Tongue (tissue), 3 donors: ENCODE measurements at places on chromosomes 7 and 10. TPM values are rescaled to one million over a fixed set of nuclear protein-coding genes. Genes with fewer than 3 reads are reported as not detected.

The CCDC3 gene
- total RNA-seq = 15.0 TPM

DNA sequence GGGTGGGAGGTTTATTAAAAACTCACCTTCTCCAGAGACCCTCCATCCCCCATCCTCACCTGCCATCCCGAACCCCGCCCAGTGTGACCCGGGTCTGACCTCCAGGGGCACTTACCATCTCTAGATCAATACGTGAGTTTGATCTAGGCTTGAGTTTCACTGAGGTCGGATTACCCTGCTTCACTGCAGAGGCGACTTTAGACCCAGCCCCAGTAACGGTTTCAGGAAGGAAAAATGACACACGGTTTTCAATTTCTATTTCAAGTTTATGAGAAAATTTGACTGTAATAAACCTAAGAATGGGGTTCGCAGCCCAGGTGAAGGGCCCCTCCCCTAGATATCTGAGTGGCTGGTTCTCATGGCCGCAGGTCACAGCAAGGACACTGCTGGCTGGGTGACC, 33.1 kb downstream of the RCC1L start:
- DNase-seq = no peak

GRCh38 chr10:75592791-75593643, 161.6 kb downstream of the LRMDA start:
- peak; percentile 43 for DNase-seq

- no peak for DNase-seq
Observed at GRCh38 chr7:30864101-30864500, 47.6 kb upstream of the AQP1 start.

GRCh38 chr10:74816824-74817498, 9.4 kb upstream of the KAT6B start:
- DNase-seq = no peak

- no peak for DNase-seq
Observed at GRCh38 chr10:3524086-3524960, 260.7 kb downstream of the KLF6 start.

GRCh38 chr7:139680676-139681462, 96.9 kb downstream of the HIPK2 start:
- no peak for DNase-seq

GRCh38 chr10:88944813-88945212, 7.8 kb downstream of the ACTA2 start:
- DNase-seq = no peak
